HT-29 (cell line): ENCODE measurements at places on chromosomes 3 and 15.

GRCh38 chr3:187947927-187948682 is 202.8 kb upstream of the BCL6 start:
- DNase-seq = no peak

GRCh38 chr15:91559066-91559465 is 294.4 kb upstream of the SLCO3A1 start:
- DNase-seq = no peak

DNA sequence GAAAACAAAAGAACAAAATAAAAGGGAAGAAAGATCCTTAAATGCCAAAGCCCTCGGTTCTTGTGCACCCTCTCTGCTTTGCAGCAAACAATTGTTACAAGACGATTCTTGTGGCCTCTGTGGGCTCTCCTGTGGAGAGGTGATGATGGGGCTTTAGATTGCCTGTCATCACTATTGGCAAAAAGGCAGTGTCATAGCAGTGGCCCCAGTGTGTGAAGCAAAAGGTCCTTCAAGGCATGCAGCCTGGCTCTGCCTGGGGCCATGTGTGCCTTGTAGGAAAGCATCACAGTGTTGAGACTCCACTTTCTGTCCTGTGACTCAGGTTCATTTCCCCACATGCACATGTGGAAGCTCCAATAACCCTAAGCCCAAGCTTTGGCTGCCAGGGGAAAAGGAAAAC is 43.7 kb downstream of the POC1A start:
- no peak for DNase-seq

GRCh38 chr3:105367063-105367405 is 325 bp downstream of the ALCAM start:
- DNase-seq = no peak

- DNase-seq = no peak
Observed at GRCh38 chr3:122395582-122395981, 11.6 kb downstream of the FAM162A start.

GRCh38 chr15:76158226-76158625 is 98.4 kb downstream of the TMEM266 start:
- no peak for DNase-seq

DNA sequence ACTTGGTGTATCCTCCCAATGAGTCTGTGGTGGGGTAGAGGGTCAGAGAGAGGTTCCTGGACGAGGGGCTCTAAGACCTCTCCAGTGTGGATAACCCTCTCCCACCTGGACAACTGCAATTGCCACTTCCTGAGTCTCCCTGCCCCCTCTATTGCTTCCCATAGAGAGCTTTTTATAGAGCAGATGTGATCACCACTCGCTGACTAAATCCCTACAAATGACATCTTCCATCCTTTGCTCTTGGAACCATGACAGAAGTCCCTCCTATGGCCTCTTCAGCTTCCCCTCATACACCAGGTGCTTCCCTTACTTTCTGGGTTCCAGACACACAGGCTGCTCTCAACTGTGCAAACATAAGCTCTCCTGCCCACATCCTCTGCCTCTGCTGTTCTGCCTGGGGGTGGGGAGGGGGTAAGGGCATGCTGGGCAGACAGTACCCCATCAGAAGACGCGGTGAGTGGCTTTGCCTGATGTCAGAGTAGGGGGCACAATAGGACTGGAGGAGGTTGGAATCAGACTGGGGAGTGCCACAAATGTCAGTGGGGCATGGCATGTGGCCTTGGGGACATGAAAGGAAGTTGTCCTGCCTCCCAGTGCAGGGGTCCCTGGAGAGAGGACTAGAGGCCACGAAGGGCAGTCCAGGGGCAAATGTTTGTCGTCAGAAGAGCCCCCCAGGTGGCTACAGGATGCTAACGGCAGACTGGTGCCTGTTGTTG is 15.2 kb downstream of the ITIH3 start:
- no peak for DNase-seq

GRCh38 chr3:125585595-125586223 is 9.6 kb downstream of the OSBPL11 start:
- DNase-seq = peak; percentile 88

- no peak for DNase-seq
Observed at GRCh38 chr3:176969066-176969465, 228.2 kb downstream of the TBL1XR1 start.

- DNase-seq = no peak
Observed at GRCh38 chr3:157263027-157263426, 103.1 kb upstream of the CCNL1 start.

DNA sequence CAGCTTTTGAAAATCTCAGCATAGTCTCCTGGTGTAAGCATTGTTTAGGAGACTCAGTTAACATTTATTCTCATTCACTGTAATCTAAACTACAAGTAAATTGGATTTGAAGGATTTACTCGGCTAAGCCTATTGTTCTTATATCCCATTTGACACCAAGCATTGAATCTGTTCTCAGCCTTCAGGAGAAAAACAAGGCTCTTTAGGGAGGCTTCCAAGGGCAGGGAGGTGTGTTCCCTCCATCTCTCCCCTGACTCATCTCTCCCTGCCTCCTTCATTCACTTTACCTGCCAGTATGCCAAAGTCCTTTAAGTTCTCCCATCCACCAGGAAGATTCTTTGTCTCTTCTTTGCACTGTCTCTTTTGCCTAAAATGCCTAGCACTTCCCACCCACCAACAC is 347.8 kb downstream of the MFSD1 start:
- DNase-seq = no peak

DNA sequence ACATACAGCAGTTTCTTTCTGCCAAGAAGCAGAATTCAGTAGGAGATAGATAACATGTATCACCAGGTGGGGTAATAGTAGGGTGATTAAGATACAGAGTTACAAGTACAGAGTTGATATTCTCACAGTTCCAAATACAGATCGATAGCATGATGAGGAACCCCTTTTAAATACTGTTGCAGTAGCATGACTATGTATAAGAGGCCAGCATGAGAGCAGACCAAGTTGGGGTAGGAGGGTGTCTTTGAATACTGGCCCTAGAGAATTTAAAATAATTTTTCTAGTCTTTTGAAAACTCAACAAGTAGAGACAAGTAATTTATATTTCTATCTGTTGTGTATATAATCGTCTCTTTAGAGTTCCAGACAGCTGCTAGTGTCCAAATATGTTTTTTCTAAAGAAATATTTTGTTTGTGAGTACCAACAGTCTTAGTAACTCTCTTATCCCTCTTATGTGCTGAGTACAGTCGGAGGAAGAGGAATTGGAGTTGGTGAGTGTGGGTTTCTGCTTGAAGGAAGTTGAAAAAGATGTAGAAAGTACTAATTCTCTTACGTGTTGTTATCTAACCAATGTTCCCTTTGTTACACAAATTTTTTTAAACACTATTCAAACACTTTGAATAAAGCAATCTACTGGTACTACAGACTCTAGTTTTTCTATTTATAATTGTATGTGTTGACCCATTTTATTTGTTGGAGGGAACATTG is 30.2 kb downstream of the LYSMD4 start:
- DNase-seq = no peak

DNA sequence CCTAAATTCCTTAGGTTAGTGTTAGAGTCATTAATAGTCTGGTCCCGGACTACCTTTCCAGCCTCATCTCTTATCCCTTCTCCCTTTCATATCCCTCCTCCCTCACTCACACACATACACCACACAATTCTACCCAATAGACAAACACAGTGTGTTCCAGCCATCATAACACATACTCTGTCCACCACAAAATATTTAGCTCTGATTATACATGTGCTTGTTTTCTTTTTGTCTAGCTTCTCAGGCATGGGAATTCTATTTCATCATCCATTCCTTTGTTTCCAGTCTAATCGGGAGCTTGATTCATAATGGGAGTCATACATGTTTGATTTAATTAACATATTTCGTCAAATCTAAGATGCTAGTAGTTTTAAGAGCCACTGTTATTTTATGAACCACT is 161.8 kb upstream of the BFSP2 start:
- no peak for DNase-seq

DNA sequence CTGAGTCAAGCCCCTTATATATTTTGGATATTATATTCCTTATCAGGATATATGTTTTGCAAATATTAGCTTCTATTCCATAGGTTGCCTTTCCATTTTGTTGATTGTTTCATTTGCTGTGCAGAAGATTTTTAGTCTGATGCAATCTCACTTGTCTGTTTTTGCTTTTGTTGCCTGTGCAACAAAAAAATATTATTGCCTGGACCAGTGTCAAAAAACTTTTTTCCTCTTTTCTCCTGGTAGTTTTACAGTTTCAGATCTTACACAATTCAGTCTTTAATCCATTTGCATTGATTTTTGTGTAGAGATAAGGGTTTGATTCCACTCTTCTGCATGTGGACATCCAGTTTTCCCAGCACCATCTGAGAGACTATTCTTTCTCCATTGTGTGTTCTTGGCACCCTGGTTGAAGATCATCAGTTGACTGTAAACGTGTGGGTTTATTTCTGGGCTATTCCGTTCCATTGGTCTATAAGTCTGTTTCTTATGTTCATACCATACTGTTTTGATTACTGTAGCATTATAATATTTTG is 228.9 kb upstream of the NR2E3 start:
- no peak for DNase-seq

DNA sequence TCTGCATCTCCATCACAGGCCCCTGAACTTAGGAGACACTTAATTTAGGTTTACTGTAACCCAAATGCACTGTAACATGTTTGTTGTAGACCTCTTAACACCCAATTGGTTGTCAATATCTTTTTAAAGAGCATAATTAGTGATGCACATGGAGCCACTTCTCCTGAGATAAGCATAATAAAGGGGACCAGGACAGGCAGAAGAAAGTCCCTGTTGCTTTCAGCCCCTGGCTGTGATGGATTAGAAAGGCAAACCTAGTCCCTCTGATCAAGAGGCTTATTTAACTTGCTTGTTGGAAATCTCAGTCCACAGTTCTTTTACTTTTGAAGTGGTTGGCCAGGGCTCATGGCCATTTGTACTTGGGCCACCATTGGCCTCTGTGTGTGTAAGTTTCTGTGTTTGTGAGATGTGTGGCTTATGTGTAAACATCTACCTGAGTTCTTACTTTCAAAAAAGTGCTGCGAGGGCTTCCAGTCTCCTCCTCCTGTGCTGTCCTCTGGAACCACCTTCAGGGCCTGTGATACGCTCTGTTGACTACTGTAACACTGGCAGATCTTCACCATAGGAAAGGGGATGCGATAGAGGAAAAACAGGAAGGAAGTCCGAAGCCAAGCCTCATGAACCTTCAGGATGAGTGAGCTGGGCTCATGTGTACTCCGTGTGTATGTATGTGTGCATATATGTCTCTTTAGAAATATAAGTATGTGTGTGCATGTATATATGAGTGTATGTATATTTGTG is 136.2 kb downstream of the EPHB1 start:
- no peak for DNase-seq

DNA sequence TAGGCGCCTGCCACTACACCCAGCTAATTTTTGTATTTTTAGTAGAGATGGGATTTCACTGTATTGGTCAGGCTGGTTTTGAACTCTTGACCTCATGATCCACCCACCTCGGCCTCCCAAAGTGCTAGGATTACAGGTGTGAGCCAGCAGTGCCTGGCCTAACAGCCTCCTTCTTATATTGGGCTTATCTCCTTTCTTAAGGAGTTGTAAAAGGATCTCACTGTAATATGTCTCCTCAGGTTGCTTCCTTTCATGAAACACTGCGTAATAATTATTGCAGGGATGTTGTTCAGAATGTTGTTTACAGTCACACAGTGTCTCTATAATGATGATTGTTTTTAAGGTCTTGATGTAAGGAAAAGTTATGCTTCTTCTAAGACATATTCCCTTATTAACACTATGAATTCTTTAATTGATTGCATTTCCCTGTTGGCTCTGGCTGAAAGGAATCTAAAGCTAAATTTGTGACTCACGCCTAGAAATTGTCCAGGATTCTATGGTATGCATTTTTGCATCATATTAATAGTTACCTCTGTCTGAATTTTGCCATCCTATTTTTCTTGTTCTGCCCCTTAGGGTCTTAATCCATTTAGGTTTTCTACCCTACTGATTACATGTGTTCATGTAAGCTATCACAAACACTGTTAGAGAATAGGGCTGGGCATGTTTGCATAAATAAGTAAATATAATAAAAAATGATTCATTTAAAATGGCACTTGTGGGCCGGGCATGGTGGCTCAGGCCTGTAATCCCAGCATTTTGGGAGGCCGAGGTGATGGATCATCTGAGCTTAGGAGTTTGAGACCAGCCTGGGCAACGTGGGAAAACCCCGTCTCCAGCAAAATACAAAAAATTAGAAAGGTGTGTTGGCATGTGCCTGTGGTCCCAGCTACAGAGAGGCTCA is 24.5 kb upstream of the RNF111 start:
- no peak for DNase-seq

DNA sequence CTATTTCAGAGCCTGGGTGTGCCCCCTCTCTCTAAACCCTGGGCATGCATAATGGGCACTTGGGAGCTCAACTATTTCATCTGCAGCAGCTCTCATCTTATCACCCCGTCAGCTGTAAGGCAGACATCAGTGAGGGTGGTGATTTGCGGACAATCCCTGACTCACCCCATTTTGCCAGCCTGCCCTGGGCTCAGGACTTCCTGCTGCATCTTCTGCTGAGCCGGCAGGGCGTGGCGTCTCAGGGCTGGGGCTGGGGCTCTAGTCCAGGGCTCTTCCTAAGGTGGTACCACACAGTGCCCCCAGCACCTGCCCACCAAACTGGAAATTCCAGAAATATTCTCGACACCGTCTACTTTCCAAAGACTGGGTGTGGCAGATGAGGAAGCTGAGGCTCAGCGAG is 925 bp upstream of the PSTPIP1 start:
- DNase-seq = no peak

DNA sequence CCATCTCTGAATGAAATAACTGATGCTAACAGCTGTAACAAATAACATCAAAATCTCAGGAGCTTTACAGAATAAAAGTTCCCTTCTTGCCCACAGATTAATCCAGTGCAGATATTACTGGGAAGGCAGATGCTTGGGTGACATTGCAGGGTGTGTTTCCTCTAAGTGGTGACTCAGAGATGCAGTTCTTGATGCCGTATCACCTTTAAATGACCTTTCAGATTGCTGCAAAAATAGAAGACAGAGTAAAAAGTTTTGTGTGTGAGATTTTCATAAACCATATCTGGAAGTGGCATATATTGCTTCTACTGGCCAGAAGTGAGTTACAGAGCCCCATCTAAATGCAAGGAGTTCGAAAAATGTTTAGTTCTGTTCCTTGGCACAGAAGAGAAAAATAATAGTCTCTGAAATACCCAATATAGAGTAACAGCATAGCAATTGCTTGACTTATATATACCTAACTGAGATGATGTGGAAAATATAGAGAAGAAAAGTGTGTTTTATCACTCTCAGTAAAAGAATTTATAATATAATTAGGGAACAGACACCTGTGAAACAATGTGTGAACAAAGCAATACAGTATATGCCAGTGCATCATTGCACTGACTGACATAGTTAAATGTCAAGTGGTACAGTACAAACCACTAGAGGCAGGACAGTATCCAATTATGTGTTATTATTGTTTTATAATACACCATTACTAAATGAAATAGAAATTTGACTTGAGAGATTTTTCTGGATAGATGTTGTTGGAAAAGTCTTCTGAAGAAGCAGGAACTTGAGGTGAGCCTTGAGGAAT is 430.7 kb upstream of the CBLB start:
- DNase-seq = peak; percentile 10

GRCh38 chr3:187979564-187979963 is 174.4 kb upstream of the LPP start:
- no peak for DNase-seq
